Thoracic aorta (tissue), 2 donors: ENCODE measurements at places on chromosomes 13 and 19.

DNA sequence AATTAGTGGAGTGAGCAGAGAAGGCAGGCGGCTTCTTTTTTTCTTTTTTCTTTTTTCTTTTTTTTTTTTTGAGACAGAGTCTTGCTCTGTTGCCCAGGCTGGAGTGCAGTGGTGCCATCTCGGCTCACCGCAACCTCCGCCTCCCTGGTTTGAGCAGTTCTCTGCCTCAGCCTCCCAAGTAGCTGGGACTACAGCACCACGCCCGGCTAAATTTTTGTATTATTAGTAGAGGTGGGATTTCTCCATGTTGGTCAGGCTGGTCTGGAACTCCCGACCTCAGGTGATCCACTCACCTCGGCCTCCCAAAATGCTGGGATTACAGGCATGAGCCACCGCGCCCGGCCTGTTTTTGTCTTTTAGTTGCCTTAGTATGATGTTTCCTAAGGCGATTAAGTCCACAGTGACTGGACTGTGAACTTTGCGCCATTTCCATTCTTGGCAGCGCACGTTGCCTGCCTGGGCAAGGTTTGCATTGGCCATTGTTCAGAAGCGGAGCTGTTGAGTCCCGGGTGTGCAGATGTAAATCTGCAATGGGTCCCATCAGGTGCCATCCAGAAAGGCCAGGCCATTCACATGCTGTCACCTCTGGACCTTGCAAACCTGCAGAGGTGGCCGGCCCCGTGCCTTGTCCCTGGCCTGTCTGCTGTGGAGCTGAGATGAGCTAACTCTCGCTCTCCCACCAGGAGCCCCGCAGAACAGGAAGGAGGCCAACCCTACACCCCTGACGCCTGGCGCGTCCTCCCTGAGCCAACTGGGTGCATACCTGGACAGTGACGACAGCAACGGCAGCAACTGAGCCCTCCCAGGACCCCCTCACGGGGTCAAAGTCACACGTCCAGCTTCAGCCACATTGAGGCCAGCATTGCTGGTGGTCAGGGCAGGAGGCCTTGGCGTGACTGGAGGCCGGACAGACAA is 10.9 kb upstream of the SHD start:
- DNase-seq: no peak

- DNase-seq: no peak
Observed at GRCh38 chr13:23950736-23951510, 53.6 kb upstream of the C1QTNF9B start.

DNA sequence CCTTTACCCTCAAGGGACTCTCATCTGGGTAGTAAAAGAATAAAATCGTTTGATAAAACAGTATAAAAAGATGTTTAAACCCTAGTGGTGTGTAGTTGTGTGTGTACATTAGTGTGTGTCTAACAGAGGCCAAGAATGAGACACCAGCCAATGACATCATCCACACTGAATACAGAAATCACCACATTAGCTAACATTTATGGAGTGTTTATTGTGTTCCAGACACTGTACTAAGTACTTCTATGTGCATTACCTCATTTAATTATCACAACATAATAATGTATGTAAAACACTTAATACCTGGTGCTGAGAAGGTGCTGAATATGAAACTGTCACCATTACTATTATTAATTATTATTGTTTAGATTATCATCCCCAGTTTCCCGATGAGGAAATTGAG is 49.1 kb upstream of the UQCRFS1 start:
- no peak for DNase-seq

- DNase-seq: no peak
Observed at GRCh38 chr19:33688171-33688992, 66.6 kb downstream of the CHST8 start.

DNA sequence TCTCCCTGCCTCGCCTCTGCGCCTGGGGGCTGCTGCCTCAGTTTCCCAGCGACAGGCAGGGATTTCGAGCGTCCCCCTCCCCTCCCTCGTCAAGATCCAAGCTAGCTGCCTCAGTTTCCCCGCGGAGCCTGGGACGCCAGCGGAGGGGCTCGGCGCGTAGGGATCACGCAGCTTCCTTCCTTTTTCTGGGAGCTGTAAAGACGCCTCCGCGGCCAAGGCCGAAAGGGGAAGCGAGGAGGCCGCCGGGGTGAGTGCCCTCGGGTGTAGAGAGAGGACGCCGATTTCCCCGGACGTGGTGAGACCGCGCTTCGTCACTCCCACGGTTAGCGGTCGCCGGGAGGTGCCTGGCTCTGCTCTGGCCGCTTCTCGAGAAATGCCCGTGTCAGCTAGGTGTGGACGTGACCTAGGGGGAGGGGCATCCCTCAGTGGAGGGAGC is 722 bp upstream of the ICAM1 start:
- no peak for DNase-seq
